Activated CD8-positive, alpha-beta T cell treated with anti-CD3 and anti-CD28 coated beads for 36 hours (primary cell): ENCODE measurements at places on chromosomes 16 and 17. TPM values are rescaled to one million over a fixed set of nuclear protein-coding genes. Genes with fewer than 3 reads are reported as not detected.

DNA sequence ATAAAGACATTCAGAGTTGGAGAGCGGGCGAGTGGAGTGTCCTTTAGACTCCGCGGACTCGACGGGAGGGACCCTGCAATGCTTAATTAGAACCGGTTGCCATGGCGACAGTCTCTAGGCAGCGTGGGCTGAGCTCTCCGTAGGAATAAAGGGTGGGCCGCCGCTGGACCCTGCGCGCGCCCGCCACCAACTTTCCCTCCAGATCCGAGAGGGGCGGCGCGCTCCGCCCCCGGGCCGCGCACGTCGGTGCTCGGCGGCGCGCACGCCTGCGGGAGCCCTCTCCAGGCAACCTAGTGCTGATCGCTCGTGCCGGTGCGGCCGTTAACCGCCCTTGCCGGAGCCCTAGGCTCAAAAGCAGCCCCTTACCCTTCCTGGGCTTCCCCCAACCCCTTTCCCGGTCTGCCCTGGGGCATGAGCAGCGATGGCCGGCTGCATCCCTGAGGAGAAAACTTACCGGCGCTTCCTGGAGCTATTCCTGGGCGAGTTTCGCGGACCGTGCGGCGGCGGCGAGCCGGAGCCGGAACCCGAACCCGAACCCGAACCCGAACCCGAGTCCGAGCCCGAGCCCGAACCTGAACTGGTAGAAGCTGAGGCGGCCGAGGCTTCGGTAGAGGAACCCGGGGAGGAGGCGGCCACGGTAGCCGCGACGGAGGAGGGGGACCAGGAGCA is at the start of gene PPM1E:
PPM1E (plus strand) TSS at position 278 of the 669 bp plus-strand sequence.
- H3K4me1 ChIP-seq, result peaks cover 10% of the 10 kb centered on the region
- H3K4me3 ChIP-seq, result peak within 1 kb of the TSS; percentile 76
- peak; percentile 60 for DNase-seq
- H3K27ac ChIP-seq, result no peak within 1 kb of the TSS

DNA sequence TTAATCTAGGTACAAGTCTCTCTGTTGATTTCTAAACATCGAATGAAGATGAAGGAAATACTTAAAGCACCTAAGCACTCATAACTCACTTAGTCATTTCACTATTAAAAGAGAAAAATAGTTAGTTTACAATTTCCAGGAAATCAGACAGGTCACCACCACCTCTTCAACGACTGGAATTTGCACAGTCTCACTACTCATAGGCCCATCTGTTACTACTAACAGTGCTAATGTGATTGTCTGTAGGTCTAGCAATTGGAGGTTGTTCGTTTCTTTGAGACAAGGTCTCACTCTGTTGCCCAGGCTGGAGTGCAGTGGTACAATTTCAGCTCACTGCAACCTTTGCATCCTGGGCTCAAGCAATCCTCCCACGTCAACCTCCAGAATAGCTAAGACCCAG is 444.6 kb downstream of the MAF start:
- H3K4me3 ChIP-seq, result no peak overlapping the region
- peaks cover 20% of the 10 kb centered on the region for H3K4me1 ChIP-seq
- DNase-seq, result peak; percentile 5
- no peak overlapping the region for H3K27ac ChIP-seq
- H3K36me3 ChIP-seq, result no peaks in the 10 kb centered on the region

Gene KCNH4
- total RNA-seq, result 0.43 TPM

GRCh38 chr17:78001612-78002011 is 43.1 kb downstream of the TNRC6C start:
- H3K27me3 ChIP-seq, result no peaks in the 10 kb centered on the region
- no peak overlapping the region for H3K27ac ChIP-seq
- H3K36me3 ChIP-seq, result peaks cover 16% of the 10 kb centered on the region
- peaks cover 75% of the 10 kb centered on the region for H3K4me1 ChIP-seq
- DNase-seq, result no peak

Gene BICDL2
- total RNA-seq, result 0.77 TPM

GRCh38 chr17:6356562-6356961 is 78.4 kb downstream of the AIPL1 start:
- H3K27me3 ChIP-seq, result peaks cover 26% of the 10 kb centered on the region
- DNase-seq, result no peak
- H3K4me1 ChIP-seq, result no peaks in the 10 kb centered on the region
- H3K36me3 ChIP-seq, result no peaks in the 10 kb centered on the region
- no peak overlapping the region for H3K27ac ChIP-seq

DNA sequence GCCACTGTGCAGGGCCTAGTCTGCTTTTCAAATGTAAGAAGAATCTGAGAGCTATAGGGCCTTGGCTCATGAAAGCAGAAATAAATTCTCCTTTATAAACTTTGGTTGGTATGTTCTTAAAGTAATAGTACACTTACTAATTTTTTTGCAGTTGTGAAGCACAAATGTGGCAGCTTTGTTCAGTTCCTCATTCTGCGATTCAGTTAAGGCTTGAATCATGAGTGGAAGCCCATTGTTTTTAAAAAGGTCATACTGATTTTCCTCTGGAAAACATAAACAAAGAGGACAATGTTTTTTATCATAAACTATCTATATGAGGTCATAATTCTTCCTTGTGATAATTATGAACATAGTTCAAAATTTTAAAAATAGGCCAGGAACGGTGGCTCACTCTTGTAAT is 23.6 kb upstream of the DYNC1LI2 start:
- no peak overlapping the region for H3K4me3 ChIP-seq
- no peaks in the 10 kb centered on the region for H3K36me3 ChIP-seq
- H3K27ac ChIP-seq, result no peak overlapping the region
- no peaks in the 10 kb centered on the region for H3K27me3 ChIP-seq
- no peak for DNase-seq
